SK-N-MC (cell line): ENCODE measurements at places on chromosomes 5 and 9.

GRCh38 chr9:14440062-14440461 lies 126.1 kb upstream of the NFIB start:
- no peak for DNase-seq

GRCh38 chr9:8329561-8330283 lies 530.1 kb upstream of the DMAC1 start:
- DNase-seq: no peak

GRCh38 chr9:120175031-120175430 lies 404.9 kb downstream of the CDK5RAP2 start:
- no peak for DNase-seq

GRCh38 chr9:10774051-10774450 lies 161.2 kb upstream of the PTPRD start:
- no peak for DNase-seq

DNA sequence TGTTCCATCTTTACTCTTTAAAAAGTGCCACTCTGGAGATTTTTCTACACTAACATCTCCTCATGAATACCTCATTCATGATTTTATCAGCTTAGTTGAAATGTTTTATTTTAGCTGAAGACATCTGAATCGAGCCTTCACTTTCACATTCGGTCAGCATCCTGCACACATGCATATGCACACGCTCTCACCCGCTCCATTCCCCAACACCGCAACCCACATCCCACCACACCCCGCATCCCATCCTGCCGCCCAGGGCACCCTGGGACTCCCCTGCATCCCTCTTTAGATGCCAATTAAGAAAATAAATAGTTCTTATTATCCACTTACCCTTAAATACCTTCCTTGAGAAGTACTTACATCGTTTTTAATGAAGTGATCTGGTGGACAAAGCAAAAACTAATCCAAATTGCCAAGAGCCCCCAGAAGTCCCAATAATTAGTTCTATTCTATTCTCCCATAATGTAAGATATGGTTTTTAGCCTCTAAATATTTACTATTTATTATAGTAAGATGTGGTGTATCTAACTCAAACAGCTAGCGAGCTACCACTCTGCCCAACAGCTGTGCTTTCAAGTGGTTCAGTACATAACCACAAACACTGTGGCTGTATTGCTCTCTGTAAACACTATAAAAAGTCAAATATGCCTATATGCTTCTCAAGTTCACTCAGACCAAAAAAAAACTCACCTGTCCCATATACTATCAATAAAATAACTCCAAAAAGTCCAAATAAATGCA lies 38.2 kb downstream of the GZMK start:
- no peak for DNase-seq

- no peak for DNase-seq
Measured at GRCh38 chr5:98750693-98751092, 22.8 kb upstream of the RGMB start.

GRCh38 chr5:174642816-174643405 lies 81.5 kb upstream of the MSX2 start:
- DNase-seq: no peak

DNA sequence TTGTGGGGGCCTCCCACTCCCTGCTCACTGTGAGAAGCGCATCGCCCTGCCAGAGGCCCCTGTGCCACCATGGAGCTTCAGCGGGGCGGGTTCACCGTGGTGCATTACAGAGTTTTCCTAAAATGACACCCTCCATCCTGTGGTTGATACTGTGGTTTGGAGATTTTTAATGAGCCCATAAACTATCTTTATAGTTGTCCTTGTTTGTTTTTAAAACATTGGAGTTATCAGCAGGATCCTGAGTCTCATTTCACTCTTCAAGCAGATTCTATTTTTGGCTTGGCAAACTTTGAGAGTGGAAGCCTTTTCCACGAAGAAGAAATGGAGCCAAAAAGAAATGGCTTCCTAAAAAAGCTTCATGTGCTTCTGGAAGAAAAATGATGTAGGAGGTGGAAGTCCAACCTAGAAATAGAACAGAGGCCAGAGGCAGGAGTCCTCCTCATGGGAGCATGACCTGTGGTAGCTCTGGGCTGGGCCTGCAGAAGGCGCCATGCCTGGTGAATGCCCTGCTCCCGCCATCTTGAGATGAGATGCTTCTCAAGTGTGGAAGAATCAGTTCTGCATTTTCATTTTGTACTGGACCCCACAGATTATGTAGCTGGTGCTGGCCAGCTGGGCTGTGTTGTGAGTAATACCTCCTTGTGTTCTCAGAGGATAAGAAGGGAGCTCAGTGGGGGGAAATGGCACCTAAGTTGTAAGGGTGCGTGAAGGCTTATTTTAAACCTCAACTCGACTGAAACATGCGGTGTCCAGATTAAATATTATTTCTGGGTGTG lies 79.0 kb upstream of the RAI14 start:
- DNase-seq: no peak

DNA sequence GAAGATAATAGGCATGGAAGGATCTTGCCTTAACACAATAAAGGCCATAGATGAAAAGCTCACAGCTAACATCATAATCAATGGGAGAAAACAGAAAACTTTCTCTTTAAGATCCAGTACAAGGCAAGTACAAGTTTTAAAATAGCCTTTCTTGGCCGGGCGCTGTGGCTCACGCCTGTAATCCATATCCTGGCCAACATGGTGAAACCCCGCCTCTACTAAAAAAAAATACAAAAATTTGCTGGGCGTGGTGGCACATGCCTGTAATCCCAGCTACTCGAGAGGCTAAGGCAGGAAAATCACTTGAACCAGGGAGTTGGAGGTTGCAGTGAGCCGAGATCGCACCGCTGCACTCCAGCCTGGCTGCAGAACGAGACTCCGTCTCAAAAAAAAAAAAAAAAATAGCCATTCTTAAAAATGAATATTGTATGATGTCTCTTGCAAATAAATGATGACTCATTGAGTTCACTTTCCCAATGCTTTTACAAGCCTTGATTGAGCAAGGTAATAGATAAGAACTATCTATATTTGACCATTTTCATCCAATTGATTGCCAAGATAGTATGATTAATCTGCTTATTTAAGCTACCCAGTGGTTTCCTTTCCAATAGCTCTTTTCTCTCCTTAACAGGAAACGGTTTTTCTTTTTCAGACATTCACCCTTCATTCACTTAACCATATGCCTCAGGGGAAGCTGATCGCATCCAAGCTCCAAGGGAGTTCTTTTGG lies 15.8 kb downstream of the CCDC152 start:
- DNase-seq: peak; percentile 47

GRCh38 chr9:107665057-107665456 lies 175.5 kb upstream of the KLF4 start:
- no peak for DNase-seq

- no peak for DNase-seq
Measured at GRCh38 chr9:68462105-68462775, 78.4 kb downstream of the TMEM252 start.

GRCh38 chr9:120894321-120895148 lies 17.5 kb upstream of the PHF19 start:
- no peak for DNase-seq

GRCh38 chr9:131722255-131722654 lies 17.6 kb downstream of the RAPGEF1 start:
- DNase-seq: no peak

DNA sequence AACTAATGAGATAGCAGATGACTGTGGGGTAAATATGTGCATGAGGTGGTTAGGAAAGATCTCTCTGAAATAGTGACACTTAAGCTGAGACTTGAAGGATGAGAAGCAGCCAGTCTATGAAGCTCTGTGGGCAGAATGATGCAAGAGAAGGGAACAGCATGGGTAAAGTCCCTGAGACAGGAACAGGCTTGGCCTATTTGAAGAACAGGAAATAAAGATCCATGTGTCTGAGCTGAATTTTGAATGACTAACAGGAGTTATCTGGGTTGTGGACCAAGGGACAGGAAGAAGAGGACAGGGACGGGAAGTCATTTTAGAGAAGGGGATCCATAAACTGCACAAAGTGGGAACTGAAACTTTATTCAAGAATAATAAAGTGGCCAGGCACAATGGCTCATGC lies 25.6 kb upstream of the HMGCS1 start:
- DNase-seq: no peak

GRCh38 chr9:33029231-33029786 lies 4.2 kb downstream of the DNAJA1 start:
- no peak for DNase-seq

DNA sequence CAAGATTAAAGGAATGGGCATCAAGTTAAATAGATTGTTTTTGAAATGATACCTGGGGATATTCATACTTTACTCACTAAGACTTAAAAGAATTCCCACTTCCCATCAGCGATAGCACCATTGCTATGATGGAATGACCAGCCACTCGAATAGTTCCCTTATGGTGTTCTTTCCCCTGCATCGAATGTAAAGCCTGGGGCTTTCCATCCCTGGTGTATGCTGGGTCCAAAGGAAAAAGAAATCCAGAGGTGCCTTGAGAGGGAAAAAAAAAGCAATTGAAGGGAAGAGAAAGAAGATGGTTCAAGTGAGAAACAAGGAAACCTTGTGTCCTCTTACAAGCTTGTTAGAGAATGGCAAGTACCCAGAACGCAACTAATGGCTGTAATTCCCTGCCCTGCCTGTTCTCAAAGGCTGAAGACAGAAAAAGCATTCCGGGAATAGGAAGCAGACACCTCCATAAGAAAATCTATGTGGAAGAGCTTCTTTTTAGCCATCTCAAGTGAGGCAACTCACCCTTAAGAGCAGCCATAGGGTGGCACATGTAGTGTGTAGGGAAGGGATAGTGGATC lies 351.1 kb upstream of the DAB2 start:
- DNase-seq: no peak

DNA sequence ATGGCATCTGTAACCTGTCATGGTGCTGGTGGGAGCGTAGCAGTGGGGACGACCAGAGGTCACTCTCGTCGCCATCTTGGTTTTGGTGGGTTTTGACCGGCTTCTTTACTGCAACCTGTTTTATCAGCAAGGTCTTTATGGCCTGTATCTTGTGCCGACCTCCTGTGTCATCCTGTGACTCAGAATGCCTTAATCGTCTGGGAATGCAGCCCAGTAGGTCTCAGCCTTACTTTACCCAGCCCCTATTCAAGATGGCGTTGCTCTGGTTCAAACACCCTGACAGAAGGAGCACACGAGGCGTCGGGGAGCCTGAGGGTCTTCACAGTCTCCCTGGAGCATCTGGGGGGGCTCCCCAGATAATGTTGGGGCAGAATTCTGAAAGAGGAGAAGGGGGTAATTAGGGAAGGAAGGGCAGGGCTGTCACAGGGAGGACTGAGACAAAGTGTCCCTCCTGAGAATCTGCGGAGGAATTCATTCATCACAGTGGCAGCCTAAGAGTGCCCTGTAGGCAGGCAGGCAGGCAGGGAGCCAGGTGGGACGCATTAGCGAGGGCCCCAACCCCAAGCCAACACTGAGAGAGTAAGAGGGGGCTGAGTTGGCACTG lies 21.3 kb upstream of the NCS1 start:
- DNase-seq: no peak

- DNase-seq: no peak
Measured at GRCh38 chr9:84992381-84992780, 322.9 kb downstream of the NTRK2 start.

DNA sequence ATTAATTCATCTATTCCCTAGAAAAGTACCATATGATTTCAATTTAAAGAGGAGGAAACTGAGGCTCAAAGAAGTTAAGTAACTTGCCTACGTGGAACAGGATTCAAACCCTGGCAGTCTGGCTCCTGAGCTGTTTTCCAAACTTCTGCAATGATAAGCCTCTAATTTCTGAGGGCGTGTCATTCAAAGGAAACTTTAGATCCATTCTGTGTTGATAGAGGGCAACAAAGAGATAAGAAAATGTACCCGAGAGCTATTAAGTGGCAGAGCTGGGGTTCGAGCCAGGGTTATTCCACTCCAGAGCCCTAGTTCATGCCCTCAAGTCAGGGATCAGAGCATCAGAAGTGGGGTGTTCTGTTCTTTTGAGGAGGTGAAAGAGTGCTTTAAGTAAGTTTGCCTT lies 131.4 kb downstream of the ARL15 start:
- no peak for DNase-seq

DNA sequence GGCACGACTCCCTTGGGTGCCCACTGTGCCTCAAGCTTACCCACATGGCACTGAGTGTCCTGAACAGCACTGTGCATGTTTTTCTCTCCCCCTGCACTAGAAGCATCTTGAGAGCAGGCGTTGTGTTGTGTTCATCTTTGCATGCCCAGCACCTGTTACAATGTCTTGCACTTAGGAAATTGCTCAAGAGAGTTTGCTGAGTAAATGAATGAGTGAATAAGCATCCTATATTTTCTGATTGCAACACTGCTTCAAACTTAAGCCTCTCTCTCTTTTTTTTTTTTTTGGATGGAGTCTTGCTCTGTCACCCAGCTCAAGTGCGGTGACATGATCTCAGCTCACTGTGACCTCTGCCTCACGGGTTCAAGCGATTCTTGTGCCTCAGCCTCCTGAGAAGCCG lies 94.5 kb downstream of the LMNB1 start:
- no peak for DNase-seq

DNA sequence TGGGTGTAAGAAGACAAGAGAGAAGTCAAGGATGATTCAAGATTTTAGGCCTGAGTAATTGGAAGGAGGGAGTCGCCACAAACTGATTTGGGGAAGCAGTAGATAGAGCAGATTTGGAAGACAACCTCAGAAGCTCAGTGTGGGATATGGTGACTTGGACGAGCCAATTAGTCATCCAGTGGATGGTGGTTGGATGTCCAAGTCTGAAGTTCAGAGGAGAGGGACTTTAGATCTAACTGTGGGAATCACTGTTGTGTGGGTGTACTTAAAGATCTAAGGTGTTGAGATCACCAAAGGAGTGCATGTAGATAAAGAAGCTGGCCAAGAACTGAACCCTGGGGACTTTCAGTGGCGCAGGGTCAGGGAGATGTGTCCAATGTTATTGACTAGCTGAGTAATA lies 2.2 kb downstream of the IDNK start:
- no peak for DNase-seq

DNA sequence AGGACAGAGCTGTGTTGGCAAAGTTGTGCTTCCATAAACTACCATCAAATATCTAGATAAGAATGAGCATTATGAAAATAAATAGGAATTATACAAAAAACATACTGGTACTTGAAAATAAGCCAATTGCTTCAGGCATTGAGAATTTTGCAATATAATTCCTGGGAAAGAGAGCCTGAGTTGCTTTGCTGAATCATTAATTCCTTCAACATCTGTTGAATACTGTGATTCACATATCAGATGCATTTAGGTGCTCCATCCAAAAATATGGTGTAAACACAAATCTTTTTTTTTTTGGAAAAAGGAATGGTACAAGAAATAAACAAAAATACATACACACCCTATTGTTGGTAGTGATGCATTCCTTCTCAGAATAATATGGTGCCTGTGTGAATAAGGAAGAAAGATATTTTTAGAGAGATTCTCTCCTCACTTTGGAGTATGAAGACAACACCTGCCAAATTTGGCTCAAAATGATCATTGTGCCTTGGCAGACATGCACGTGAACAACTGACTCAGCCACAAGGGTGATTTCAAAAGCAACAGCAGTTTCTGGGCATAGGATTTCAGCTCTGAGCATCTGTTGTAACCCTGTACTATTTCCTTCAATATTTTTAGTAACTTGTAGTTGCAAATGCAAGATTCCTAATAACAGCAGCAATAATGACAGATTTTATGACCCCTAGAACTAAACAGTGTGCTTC lies 96.7 kb downstream of the CAVIN4 start:
- no peak for DNase-seq
